ENCODE measurements at places on chromosomes 3 and 15.

DNA sequence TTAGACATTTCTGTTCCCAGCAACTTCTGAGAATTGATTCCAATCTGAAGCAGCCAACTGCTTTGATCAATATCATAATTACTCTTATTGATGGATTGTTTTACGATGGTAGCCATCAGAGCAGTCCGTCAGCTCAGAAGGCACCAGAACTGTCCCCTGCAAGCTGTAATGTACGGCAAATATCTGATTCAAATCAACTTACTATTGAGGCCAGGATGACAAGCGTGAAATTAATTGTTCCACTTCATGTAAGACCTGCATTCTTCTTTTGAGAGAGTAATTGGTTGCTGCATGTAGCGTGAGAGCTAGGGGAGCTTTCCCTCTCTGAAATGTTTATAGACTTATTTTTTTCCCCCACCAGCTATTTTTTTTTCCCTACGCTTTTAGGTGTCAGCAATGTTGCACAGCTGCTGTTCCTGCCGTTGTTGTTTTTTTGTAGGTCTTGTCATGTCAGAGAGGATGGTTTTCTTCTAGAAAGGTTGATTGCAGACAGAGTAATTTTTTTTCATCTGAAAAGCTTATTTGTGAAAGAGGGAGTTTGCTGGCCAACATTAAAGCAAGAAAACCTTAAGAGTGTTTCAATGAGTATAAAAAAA is 134.9 kb downstream of the CACNA2D3 start:
- DNase-seq: no peak

DNA sequence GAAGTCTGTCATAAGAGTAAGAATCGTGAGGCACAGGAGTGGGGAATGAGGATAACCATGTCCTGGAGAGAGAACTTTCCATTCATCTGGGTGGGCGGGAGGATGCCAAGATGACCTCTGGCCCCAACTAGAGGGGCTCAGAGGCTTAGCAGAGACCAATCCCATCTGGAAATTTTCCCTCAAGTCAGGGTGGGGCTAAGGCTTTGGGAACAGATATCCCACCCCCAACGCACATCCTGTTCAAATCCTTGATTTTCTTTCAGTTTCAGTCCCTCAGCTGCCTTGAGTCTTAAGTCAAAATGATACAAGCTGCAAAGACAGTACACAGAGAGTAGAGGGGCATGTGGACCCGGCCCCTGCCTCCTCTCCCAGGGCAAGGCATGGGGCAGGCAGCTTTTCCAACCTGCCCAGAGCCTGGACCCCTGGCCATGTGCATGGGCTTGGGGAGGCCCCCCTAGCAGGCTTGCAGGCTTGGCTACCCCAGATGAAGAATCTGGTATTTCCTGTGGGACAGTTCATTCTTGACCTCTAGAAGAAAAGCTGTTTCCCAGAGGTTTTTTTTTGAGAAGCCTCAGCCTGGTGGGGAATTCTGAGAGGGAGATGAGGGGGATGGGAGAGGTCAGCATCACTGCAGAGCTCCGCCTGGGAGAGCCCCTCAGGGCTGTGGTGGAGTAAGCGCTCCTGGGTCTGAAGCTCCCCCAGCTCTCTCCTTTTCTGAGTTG is 109.7 kb upstream of the HACD2 start:
- no peak for DNase-seq

DNA sequence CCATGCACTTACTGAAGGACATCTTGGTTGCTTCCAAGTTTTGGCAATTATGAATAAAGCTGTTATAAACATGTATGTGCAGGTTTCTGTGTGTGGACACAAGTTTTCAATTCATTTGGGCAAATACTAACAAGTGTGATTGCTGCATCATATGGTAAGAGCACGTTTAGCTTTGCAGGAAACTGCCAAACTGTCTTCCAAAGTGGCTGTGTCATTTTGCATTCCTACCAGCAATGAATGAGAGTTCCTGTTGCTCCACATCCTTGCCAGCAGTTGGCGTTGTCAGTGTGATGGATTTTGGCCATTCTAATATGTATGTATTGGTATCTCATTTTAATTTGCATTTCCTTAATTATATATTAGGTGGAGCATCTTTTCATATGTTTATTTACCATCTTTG is 280.1 kb downstream of the SV2B start:
- no peak for DNase-seq

DNA sequence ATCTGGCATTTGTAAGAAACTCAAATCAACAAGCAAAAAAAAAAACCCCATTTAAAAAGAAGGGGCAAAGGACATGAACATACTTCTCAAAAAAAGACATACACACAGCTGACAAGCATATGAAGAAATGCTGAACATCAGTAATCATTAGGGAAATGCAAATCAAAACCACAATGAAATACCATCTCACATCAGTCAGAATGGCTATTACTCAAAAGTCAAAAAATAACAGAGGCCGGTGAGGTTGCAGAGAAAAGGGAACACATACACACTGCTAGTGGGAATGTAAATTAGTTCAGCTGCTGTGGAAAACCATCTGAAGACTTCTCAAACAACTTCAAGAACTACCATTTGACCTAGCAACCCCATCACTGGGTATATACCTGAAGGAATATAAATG is 199.4 kb upstream of the THBS1 start:
- no peak for DNase-seq

DNA sequence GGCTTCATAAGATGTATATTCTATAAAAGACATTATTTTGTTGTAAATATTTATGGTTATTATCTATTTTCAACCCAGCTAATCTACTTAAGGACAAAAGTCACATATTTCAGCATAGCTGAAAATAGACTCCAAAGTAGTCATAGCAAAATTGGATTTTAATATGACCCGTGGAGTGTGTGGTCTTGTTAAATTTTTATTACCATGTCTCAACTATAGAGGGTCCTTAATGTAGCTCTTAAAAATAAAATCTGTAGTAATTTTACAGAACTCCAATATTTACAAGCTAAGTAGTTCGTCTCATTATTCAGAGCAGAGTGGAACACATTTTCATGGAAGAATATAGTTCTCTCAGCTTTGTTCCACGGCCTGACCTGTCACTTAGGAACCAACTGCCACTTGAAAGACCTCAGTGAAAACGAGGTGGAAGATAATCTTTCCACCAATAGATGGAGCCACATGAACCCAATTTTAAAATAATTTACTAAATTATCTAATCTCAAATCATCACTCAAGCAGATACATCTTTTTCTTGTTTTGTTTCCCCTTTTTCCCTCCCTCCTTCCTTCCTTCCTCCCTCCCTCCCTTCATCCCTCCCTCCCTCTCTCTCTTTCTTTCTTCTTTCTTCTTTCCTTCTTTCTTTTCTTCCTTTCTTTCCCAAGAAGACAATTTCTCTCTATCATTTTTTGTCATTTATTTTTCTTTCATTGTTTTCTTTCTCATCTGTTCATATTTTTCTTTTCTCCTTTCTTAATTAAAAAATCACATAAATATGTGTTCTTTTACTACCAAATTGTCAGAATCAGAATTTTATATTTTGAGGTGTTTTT is 97.2 kb downstream of the CLDN1 start:
- DNase-seq: no peak

- DNase-seq: no peak
These were observed 74.3 kb upstream of the EOMES start for GRCh38 chr3:27796365-27796875.

DNA sequence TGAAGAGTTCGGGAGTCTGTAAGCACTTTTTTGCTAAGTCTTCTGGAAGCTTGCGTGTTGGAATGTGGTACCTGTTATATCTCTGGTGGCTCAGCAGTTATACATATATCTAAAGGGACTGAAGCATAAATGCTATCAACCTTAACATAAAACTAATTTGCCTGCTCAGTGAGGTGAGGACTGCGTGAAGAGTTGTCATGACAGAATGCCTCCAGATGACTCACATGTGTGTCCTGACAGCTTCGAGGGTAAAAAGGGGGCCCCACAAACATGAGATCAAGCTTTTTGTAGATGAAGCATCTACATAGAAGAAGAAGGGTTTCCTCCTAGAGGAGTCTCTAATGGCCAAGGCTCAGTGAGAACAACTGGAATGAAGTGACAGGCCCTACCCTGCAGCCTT is 88.8 kb upstream of the C3orf80 start:
- no peak for DNase-seq

DNA sequence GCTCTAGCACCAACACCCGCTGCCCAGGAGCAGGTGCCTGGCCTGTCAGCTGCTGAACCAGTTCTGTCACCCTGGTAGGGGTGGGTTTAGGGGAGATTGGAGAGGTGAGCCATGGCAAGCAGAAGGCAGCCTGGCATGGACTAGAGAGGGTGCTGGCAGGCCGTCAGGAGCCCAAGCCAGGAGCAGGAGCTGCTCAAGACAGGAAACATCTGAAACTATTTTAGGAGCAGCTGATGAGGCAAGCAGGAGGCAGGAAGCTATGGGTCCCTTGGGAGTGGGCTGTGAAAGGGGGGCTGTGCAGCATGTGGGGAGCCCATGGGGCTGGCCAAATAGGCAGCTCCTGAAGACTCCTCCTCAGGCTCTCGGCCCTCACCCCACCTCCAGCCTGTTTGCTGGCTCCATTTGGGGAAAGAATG is 2.3 kb downstream of the INKA1 start:
- DNase-seq: no peak

DNA sequence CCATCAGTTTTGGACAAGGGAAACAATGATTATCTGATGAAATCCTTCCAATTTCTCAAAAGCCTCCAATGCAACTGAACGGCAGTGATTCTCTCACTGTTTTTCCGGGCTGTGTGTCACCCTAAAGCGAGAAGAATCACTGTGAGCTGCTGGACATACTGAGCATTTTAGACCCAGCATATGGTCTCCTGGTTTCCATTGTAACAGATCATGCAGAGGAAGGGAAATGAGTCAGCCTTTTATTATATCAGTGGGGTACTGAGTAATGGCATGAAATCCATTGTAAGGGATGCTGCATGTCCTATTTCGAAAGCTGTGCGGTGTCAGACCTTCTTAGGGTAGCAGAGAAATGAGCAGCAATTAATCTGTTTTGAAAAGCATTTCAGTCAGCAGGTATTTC is 287.1 kb downstream of the IL5RA start:
- DNase-seq: no peak

- DNase-seq: no peak
These were observed 195.8 kb downstream of the ZMAT3 start for GRCh38 chr3:178875836-178876235.

GRCh38 chr3:45538641-45538986 is 55.9 kb upstream of the LIMD1 start:
- no peak for DNase-seq

All from activated T-cell treated with anti-CD3 and anti-CD28 coated beads for 1 hour (primary cell).